ENCODE measurements at places on chromosomes 2 and 18.

GRCh38 chr2:241081643-241082340, 20.3 kb downstream of the MTERF4 start:
- no peak for DNase-seq

GRCh38 chr2:86283411-86284030, 53.9 kb downstream of the REEP1 start:
- no peak for DNase-seq

DNA sequence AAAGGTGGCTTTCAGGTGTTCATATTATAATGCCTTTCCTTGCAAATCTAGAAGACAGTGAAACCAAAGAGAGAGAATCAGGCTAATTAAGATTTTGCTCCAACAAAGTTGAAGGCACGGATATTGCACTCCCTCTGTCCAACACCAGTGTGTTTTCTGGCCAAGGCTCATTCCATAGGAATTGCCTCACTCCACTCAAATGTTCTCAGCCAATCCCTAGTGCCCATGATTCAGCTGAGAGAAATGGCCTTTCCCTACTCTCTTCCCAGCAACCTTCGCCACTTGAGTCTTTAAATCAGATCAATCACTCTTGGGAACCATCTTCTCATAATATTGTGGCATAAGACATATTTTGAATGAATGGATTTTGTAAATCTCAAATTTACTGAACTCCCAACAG, 768.2 kb upstream of the ACVR2A start:
- DNase-seq = peak; percentile 67

- no peak for DNase-seq
These were observed 310.4 kb downstream of the MTX2 start for GRCh38 chr2:176579608-176580007.

- DNase-seq = no peak
These were observed 56.5 kb upstream of the ACVR1 start for GRCh38 chr2:157932480-157933159.

- no peak for DNase-seq
These were observed 78.1 kb downstream of the SCG2 start for GRCh38 chr2:223524066-223524465.

DNA sequence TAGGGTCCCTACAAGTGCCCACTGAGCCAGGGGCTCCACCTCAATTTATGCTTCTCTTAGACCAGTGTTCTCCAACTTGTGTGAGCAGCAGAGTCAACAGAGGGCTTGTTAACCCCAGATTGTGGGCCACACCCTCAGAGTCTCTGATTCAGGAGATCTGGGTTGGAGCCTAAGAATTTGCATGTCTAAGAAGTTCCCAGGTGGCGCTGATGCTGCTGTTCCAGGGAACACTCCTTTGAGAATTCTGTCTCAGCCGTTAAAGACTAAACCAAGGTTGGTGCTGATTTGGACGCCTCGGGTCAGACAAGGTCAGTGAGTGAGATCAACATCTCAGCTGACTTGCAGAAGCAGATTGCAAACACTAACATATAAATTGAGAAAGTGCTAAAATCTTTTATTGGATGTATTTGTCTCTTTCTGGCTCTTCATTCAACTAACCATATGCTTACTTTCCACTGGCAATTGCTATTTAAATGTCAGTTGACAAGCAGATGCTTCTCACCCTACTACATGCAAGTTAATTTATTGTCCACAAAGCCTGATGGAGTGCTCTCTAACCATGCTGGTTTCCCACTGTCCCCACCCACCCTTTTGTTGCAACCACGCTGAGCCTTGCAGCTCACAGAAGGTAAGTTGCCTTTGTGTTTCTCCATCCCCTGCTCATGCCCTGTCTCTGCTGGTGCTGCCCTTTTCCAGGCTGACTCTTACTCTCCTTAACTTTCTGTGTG, 31.5 kb downstream of the LYPD1 start:
- no peak for DNase-seq

DNA sequence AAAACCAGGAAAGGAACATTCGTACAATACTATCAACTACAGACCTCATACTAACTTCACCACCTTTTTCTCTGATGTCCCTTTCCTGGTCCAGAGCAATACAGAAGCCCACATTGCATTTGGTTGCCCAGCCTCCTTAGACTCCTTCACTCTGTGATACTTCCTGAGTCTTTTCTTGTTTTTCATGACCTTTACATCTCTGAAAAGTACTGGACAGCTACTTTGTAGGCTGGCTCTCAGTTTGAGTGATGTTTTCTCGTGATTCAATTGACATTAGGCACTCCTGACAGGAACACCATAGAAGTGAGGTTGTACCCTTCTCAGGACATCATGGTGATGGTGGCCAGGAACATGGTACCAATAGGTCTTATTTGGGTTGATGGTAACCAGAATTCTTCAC, 185.9 kb upstream of the SLC39A10 start:
- no peak for DNase-seq

GRCh38 chr2:73020657-73021370, 50.7 kb downstream of the SFXN5 start:
- DNase-seq = peak; percentile 9

DNA sequence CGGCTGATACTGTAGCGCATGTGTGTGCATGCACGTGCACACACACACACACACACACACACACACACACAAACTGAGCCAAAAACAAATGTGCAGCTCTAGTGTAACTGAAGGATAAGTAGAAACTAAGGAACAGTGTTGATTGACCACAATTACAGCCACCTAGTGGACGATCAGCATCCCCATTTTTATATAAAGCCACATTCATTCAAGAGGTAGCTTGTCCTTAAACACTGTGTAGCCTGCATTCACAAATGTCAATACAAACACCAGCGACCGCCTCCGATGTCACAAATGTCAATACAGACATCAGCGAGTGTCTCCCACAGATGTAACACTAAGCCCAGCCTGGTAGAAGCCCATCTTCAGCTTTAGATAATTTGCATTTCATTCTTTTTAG, 167.4 kb downstream of the PTGR3 start:
- DNase-seq = no peak

DNA sequence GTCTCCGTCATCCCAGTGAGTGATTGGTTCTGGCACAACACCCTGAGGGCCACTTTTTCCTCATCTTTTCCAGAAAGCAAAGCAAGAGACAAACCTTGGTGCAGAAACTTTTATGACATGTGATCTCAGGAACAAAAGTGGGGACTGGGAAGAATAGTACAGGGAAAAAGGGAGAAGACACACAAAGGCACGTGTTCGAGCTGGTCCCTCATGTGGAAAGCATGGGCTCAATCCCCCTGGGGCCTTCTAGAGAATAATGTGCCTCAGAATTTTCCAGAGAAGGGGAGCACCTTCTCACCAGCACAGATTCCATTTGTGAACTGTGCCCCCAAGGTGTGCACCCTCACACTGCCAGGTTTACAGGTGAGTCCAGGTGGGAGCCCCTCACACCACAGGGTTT, 312.6 kb downstream of the FBXO15 start:
- no peak for DNase-seq

GRCh38 chr2:18445433-18446320, 114.8 kb downstream of the RDH14 start:
- DNase-seq = no peak

DNA sequence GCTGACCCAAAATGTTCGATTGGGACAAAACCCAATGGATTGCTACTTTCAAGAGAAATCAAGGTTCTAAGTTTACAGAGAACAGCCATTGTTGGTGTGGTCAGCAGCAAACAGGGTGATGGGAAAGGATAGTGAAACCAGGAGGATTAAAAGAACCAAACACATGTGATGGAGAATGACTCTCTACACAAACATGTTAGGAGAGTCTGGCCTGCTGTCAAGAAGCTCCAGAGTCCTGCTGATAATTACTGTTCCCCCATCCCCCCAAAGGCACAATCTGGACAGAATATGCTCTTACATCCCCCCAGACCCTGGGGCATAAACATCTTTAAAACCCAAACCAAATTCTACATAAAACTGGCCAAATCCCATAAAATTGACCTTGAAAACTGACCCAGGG, 32.0 kb upstream of the ACYP2 start:
- no peak for DNase-seq

GRCh38 chr2:126914811-126915500, 16.3 kb downstream of the TEX51 start:
- DNase-seq = no peak

DNA sequence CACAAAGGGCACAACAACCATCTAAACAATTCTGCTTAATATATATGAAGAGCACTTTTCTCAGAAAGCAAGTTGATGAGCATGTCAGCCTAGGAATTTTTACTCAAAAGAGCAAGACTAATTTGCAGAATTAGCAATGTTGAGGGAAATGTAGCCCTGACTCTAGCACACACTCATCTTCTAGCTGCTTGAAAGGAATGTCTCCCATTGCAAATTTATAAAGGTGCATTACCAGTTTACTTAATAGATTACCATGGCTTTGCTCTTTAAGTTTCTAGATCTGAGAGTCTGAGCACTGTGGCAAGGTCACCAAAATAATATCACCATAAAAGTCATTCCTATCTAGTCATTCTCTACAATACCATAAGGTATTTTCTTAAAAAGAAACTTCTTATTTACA, 40.8 kb downstream of the USP40 start:
- DNase-seq = no peak

DNA sequence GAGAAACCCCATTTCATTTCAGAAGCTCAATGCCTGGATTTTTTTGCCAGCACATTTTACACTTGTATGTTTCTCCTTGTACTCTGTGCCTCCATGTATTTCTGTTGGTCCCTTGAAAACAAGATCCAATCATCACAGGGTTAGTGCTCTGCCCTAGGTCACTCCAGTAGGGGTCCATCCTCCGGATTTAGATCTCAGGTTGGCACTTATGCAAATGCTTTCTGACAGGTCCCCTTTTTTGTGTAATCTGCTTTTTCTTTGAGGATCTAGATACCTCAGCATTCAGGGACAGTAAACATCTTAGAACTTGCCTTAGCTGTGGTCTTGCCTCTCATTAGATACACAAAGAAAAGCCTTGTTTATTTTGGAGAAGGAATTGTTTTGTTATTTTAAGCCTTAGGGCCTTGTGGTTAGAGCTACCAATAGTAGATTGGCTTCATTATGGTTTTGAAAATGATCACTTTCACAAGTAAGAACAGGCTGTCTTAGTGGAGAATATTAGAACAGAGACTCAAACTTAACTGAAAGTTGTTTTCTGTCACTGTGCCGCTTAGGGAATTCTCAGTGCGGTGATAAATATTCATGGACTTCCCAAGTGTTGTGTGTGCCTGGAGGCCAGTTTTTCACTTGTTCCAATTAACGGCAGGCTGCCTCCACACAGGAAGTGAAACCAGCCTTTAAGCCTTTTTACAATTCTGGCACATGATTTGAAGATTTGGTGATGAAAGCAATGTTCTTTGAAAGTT, 7.8 kb downstream of the MERTK start:
- DNase-seq = no peak

DNA sequence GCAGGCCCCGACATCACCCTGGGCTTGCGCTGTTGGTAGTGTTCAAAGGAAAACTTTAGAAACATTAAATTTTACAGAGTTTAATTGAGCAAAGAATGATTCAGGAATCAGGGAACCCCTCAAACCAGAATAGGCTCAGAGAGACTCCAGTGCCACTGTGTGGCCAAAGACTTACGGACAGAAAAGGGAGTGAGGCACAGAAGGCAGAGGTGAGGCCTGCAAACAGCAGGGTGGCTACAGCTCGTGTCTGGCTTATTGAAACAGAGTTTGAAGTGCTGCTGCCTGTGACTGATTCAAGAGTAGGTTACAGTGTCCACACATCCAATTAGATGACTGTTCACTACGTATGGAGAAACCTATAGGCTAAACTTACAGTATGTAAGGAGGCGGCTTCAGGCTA, 2.4 kb upstream of the CTDP1 start:
- no peak for DNase-seq

- DNase-seq = no peak
These were observed 67.9 kb upstream of the STPG4 start for GRCh38 chr2:47222826-47223554.

- DNase-seq = no peak
These were observed 201.3 kb upstream of the CXCR4 start for GRCh38 chr2:136319237-136319636.

DNA sequence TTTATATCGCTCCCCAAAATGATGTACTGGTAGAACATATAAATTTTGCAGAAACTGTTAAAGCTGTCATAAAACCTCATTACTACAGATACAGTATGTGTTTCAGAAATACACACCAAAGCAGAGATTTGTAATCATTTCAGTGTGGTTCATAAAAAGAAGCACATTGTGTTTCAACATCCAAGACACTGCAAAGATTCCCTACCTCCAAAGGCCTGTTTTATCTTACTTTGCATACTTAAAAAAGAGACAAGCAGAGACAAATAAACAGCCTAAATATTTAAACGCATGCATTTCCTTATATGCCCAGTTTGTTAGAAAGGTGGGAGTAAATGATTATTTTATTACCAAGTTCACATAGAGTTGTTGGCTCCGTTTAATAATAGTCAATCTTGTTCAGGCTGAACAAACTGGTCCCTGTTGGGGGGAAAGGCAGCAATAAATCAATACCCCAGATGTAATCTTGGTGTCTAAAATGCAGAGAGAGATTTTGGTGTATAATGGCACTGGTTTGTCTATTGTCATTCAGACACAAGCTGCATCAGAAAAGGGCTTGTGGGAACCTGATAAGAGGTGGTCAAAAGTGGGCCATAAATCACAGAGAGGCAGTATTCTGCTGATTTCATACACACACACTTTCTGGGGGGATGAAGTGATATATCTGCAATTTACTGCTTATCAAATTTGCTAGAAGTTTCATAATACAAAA, 321.4 kb upstream of the ETAA1 start:
- no peak for DNase-seq

DNA sequence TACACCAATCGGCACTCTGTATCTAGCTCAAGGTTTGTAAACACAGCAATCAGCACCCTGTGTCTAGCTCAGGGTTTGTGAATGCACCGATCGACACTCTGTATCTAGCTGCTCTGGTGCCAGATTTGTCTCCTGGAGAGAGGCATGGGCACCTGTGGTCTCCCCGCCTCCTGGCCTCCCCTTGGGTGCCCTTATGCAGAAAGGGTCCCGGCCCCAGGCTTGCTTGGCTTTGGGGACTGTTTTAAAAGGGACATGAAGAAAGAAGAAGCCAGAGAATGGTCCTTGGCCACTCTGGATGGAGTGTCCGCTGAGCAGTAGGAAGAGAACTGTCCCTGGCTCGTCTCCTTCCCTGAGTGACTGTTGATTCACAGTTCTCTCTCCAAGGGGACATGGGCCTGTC, 11.5 kb upstream of the ALPP start:
- no peak for DNase-seq

DNA sequence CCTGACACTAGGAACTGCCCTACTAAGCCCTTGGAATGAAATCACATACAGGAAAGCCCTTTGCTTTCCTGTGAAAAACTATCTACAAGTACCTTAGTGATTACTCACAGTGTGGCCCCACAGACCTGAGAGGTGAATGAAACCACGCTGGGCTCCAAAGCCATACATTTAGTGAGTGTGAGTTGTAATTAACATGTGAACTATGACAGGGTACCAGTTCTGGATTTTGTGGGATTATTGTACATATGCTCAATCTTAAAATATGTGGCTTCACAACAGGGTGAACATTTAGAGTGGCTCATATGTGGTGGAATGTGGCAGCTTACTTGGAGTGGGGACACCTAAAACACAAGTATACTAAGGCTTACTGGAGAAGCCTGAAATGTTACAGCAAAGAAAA, 12.3 kb downstream of the KCTD1 start:
- DNase-seq = peak; percentile 60

All from NCI-H226 (cell line).